ENCODE measurements at places on chromosomes 2 and 18.

DNA sequence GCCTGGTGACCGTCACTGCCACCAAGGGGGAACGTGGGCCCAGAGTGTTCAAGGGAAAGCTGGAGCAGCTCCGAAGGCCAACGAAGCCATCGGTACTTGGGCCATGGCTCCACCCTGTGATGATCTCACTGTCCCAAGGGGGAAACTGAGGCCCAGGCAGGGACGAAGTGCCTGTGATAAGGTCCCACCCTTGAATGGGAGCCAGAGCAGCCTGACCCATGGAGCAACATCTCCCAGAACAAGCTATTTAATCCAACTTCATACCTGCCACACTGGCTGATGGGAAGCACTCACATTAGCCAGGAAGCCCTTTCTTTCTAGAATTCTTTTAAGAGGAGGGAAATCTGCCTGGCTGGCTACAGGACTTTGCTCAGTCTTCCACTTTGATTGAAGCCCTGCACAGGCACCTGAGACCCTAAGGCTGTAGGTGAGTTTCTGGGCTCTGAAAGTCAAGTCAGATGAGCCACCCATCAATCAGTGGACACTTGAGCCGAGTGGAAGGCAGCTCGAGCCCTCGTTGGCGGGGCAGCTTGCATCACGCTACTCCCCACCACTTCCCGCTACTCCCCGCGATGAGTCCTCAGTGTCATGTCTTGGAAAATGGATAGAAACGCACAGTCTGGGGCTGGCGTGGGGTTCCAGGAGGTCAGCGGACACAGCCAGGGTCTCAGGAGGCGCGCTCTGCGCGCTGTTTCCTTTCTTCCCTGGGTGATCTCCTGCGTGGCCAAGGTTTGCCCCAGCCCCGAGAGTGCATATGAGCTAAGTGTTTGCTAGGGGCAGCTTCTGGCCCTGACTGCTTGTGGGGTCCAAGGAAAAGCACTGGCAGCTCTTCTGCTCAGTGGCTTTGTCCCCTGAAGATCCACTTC, 2.5 kb upstream of the HS6ST1 start:
- DNase-seq: no peak

GRCh38 chr2:7449298-7449697, 532.1 kb downstream of the RNF144A start:
- DNase-seq: no peak

- DNase-seq: no peak
Observed at GRCh38 chr2:43309935-43310334, 83.5 kb upstream of the ZFP36L2 start.

DNA sequence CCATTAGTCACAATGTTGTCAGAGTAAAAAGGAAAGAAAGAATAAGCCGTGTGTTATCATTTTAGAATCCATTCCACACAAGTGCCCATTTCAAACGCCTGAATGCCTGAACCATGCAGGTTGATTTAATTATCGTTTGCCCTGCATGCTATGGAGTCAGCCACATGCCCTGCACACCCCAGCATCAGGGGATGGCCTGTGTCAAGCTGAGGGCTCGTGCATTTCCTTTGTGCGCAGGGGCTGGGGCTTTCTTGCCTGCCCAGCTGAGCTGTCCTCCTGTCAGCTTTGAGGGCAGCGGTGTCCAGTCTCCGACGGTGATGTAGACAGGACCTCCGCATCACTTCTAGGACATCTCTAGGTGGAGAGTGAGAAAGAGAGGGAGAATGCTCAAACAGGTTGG, 200.4 kb downstream of the TSN start:
- DNase-seq: no peak

DNA sequence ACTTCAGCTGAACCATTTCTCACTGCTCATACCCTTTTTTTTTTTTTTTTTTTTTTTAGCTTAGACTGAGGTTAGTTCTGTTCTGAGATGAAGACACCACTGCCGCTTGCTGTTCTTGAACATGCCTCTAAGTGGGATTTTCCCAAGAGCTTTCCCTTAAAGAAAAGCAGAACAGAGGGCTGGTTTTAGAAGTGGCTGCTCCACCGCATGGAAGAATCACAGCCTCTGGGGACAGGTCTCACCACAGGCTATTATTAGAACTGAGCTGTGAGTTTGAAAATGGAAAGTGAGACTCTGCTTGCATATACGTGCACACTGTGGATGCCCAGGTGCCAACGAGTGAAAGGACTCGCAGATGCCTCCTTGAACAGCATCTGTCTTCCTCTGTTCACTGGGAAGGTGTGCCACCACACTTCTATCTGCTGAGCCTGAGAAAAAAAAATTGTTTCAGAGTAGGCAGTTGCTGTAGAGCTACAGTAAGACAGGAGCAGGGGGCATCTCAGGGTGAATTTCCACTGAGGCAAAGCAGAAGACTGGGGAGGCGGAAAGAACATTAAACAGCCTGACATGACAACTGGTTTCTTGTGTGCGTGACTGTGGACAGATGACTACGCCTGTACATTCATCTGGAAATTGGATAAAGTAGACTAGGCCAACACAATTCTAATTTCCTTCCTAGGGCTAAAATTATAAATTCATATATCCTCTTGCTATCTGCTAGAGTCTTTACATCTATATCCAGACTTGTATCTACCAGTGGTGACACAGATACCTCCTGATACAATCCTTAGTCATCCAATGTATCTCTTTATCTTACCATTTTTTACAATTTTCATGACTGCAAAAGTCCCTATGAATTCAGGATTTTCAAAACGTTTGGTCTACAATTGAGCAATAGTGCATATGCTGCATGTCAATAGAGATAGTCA, 1045.7 kb upstream of the CELF4 start:
- no peak for DNase-seq

DNA sequence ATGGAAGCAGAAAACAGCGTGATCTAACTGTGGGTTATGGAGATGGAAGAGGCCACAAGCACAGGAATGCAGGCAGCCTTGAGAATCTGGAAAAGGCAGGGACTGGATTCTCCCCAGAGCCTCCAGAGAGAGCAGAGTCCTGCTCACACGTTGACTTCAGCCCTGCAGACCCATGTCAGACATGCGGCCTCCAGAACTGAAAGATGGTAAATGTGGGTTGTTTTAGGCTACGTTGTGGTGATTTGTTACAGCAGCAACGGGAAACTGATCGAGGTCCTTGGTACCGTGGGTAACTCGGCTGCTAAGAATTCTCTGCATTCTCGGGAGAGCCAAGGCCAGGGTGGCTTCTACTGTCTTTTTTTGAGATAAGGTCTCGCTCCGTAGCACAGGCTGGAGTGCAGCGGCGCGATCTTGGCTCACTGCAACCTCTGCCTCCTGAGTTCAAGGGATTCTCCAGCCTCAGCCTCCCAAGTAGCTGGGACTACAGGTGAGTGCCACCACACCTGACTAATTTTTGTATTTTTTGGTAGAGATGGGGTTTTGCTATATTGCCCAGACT, 97.1 kb downstream of the ACKR3 start:
- DNase-seq: no peak

- DNase-seq: no peak
Observed at GRCh38 chr2:58650781-58651180, 409.7 kb upstream of the FANCL start.

DNA sequence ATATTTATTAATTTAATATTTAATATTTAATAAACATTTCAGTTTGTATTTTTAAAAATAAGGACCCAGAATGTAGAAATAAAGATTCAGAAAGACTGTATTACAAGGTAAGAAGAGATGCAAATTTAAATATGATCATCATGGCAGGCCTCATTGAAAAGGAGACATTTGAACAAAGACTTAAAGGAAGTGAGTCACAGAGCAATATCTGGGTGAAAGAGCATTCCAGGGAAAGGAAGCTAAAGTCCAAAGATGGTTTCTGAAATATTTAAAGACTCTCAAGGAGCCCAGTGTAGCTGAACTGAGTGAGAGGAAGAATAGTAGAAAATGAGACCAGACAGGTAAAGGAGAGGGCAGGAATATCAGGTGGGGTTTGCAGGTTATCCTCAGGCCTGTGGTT, 5.9 kb downstream of the SCYGR4 start:
- no peak for DNase-seq

DNA sequence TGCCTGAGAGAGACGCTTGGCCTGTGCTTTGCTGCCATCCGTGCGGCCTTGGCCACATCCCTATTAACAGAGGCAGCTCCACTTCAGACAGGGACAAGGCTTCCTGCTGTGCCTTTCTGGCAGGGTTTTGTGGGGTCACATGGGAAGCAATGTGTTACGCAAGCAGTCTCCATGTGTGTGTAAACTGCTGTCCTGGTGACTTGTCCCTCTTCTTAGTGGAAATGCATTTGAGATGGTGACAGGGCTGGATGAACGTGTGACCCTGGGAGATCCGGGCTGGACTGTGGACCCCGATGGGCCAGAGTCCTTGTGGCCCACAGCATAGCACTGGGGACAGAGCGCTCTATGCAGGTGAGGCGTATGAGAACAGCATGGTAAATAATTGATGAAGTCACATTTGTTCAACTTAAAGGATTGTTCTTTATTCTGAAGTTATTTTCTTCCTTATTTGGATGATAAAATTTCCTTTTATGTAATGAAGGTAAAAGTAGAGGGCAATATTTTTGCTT, 23.2 kb downstream of the ASB1 start:
- no peak for DNase-seq

- DNase-seq: no peak
Observed at GRCh38 chr2:14232217-14232616, 400.3 kb upstream of the LRATD1 start.

DNA sequence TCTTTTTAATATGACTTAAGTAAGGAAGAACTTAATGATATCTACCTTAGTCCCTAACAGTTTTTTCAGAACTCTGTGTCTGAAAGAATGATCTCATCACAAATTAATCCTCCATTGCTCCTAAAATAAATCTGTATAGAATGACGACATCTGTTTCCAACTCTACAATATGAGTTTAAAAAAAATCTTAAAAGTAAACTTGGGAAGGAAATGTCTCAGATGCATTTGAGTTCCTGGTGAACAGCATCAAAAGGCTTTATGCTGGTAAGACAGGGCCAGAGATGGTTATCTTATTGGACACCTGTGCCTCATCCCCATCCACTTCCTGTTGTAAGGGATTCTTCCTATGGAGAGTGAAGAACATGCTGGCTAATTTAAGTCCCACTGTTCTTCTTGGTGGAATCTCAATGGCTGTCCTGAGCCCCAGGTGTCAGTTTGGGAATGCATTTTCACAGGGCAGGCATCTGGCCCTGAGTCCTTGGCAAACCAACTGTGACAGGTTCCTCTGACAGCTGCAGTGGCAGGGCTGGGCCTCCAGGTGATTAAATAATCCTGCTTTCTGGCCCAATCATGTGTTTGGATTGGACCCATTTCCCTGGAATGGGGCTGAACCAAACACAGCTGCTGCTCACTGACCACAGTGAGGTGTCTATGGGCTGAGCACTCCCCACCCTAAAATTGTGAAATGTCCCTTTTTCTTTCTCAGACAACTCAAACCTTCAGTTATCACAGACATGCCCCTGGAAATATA, 12.9 kb upstream of the NCKAP5 start:
- no peak for DNase-seq

DNA sequence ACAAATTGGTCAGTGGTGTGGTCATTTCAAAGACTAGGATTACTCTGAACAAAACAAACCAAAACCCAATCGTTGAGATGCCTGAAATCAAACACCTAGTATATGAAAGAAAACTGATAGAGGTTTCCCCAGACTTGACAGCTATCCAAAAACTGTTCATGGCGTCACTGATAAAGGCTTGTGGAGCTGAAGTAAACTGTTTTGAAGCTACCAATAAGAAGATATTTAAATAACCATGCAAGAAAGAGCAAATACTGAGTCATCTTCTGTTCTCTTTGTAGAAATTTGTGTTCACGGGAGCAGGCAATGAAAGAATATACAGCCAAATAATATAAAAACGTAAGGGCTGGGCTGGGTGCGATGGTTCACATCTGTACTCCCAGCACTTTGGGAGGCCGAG, 7.5 kb upstream of the COLEC11 start:
- DNase-seq: no peak

DNA sequence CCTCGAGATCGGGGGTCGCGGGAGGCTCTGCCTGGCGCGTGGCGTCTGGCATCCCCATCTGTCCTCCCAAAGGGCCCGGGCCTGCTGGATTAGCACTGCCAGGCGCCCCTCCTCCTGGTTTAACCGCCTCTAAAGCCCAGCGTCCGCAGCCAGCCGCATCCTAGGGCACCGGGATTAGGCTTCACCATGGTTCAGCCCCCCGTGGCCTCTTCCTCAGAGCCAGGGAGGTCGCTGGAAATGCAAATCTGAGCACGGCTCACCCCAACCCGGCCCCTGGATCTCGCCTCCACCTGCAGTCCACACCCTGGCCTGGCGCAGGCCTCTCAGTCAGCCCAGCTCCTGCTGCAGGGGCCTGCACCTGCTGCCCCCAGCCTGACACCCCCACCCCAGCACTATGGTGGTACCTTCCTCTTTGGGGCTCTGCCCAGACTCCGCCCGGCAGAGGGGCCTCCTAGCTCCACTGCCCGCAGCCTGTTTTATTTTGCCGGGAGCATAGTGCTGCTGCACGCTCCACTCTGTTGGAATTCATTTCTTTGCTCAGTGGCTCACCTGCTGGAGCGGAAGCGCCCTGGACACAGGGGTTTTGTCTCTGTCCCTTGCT, 13.2 kb downstream of the PRELID3A start:
- DNase-seq: peak; percentile 53

DNA sequence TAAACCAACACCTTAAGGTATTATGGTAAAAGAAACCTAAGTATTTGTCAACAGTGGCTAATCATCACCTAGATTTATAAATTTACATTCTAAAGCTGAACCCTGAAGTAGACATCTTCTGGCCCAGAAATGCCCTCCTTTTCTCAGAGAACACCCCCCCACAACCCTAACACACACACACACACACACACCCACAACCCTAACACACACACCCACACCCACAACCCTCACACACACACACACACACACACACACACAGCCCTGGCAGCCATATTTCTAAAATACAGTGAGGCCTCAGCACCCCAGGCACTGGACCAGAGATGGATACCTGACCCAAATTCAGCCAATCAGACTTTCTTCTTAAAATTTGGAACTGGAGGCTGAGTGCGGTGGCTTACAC, 14.3 kb downstream of the SRBD1 start:
- no peak for DNase-seq

DNA sequence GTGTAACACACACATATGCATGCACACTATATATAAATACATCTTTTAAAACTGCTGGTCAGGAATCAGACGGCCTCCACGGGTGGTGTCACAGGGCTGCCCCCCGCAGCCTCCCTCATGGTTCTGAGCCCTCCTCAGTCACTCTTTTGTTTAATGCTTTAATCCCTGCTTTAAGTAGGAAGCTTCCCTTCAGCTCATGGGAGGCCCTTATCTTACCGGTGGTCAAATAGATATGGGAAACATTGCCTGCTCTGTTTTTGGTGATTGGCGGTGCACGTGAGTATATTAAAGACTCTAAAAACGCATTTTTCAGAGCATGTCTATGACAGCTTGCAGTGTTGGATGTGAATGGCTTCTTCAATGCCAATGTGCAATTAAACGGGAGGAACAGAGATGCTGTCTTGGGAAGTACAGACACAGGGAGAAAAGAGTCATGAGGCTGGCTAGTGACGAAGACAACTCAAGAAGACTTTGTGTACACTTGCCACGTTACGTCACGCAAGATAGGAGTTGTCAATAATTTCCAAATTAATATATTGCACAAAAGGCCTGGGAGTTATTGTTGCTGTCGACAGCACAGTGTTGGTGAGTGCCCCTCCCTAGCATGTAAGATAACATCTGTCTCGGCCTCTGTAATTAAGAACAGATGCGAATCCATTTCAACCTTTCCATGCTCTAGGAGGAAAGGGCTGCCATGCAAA, 23.3 kb downstream of the GNLY start:
- DNase-seq: no peak
